ENCODE measurements at places on chromosomes 4 and X.

GRCh38 chr4:117801756-117802155 lies 232.5 kb upstream of the NDST3 start:
- no peak for DNase-seq

DNA sequence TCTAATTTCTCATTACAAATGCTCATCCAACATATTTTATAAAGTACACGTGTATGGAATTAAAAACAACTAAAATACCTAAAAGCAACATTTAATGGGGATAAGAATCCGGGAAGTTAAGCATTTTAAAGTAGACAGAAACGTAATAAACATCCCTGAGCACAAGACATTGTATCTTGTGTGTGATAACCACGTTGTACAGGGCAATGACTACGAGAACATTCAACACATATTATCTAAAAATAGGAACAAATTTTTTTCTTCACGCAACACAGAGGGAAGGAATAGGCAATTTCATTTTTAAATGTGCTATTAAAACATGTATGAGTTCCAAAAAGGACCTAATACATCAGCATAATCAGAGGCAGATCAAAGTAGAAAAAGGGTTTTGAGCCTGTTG lies 49.5 kb downstream of the AMMECR1 start:
- no peak for DNase-seq

DNA sequence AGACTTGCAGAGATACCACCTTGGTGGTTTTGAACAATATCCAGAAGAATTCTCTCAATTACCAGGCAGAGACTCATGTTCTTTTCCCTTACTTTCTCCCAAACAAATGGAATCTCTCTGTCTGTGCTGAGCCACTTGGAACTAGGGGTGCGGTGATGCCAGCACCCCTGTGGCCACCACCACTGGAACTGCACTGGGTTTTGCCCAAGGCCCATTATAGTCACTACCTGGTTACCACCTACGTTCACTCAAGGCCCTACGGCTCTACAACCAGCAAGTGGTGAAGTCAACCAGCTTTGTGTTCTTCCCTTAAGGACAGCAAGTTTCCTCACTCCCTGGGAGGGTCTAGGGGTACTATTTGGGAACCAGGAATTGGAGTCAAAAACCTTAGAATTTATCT lies 1183.7 kb downstream of the FSTL5 start:
- DNase-seq = no peak

DNA sequence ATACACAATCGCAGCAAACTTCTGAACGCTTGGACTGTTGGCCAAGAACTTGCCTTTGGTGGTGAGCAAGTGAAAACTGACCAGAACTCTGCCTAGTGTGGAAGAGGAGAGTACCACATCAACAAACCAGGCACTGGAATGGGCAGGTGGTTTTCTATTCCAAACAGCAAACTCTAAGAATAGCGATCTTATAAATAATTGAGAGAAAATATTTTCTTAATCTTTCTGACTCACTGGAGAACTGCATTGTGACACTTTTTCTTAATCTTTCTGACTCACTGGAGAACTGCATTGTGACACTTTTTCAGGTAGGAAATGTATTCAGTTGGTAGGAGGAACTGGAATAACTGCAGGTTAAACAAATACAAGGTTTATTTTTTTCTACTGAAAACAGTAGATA lies 57.0 kb upstream of the SORBS2 start:
- DNase-seq = no peak

- no peak for DNase-seq
Measured at GRCh38 chrX:150228431-150228830, 134.7 kb upstream of the MAMLD1 start.

GRCh38 chrX:39736216-39737211 lies 361.2 kb downstream of the BCOR start:
- DNase-seq = peak; percentile 24

GRCh38 chr4:11418610-11419009 lies 10.1 kb downstream of the HS3ST1 start:
- DNase-seq = no peak

DNA sequence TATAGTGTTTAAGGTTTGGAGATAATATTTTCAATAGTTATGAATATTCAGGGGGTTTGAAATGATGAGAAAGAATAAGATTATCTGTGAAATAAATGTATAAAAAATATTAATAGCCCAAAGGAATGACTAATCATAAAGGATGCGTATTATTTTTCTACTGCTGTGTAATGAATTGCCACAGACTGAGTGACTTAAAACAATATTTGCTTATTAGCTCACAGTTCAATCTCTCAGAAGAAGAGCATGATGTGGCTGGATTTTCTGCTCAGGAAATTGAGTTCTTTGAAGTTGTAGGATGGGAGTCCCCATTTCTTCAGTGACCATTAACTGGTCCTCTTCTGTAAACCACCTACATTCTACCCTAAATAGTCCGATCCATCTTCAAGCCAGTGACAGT lies 1680.8 kb upstream of the AGA start:
- DNase-seq = no peak

DNA sequence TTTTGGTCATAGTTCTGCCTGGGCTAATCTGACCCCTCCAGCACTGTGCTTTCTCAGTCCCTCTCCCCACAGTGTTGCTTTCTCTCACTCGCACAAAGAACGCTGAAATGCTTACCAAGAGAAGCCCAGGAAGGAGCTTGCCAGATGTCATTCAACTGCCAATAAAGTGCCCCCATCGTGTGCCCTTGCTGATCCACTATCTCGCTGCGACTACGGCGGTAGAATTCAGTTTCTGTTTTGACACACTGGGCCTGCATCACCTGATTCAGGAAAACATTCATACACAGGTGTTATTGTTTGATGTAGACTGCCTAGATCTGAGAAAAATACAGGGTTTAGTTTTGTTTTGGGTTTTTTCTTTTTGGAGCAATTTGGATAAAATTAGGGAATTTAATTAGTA lies 121.2 kb downstream of the MANBA start:
- no peak for DNase-seq

DNA sequence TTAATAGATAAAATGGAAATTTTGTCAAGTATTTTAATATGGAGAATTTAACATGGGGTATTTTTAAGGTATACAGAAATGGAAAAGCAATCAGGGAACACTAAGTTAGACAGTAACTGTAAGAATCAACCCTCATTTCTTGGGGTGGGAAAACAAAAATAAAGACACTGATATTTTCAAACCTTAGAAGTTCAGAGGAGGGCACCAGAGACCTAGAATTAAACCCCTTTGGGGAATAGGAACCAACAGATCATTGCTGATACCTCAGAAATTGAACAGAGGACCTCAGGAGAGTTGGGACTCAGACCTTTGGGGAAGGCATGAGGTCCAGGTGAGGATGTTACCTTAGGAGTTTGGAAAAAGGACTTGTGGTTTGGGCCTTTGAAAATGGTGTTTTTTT lies 435.6 kb downstream of the TMA16 start:
- DNase-seq = no peak

GRCh38 chrX:124228849-124229248 lies 103.6 kb upstream of the TEX13D start:
- no peak for DNase-seq

DNA sequence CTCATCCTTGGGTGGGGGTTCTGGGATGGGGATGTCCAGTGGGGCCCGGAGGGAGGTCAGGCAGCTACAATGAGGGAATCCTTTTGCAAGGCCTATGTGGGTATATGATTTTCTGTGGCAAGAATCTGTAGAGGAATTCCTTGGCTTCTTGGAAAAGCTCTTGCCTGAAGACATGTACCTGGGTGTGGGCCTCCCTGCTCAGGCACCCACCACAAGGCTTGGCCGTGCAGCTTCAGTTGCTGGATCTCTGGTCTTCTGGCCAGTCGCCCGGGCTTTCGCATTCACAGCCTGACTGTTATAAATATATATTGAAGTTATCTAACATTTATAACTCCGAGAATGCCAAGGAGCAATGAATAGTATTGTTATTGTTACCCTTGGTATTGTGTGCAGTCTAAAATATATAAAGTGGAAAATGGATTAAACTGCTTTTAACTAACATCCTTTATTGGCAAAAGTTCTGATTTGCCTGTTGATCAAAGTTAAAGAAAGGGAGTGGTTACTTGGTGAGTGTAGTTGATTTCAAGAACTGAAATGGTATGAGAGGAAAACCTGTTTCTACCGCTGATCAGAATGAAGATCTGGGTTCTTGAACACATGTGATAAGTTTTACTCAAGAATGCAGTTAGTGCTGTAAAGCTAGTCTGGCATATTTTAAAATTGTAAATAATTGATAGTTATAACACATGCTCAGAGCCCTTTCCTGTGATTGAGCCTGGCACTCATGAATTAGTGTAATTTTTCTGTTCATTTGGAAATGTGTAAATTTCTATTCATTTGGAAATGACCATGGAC lies 36.0 kb downstream of the PTTG2 start:
- no peak for DNase-seq

- no peak for DNase-seq
Measured at GRCh38 chr4:55561889-55562288, 15.2 kb upstream of the CLOCK start.

GRCh38 chr4:16055873-16056272 lies 27.9 kb downstream of the PROM1 start:
- no peak for DNase-seq

- DNase-seq = no peak
Measured at GRCh38 chr4:15013585-15013984, 11.3 kb downstream of the CPEB2 start.

DNA sequence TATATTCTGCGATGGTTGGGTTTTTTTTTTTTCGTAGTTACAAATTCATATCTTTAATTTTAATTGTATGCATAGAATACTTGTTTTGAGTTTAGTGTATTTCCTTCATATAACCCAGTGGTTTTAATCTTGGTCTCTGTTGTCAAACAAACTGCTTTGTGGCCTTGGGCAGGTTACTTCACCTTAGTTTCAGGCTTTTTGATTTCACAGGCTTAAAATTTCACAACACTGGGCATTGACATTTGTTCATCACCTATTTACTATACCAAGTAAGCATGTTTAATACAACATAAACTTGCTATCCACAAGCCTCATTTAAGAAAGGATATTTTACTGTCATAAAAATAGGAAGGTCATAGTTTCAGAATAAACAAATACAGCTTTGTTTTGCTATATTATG lies 14.7 kb downstream of the RAPGEF2 start:
- DNase-seq = no peak

DNA sequence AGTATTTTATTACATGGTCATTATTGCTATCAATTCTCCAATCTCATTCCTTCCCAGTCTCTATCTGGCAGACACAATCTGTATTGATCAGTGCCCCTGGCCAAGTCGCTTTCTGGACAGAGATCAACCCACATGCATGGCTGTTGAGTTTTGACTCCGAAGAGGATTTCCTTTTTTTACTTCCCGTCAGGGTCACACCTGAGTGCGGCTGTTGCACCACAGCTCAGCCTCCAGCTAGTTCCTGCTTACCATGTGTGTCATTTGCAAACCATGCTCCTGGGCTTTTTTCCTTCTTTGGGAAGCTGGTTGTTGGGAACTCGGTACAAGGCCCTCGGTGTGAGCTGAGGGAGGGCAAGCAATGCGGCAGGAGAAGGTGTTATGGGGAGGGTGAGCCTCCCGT lies 11.7 kb downstream of the MAGED2 start:
- no peak for DNase-seq

DNA sequence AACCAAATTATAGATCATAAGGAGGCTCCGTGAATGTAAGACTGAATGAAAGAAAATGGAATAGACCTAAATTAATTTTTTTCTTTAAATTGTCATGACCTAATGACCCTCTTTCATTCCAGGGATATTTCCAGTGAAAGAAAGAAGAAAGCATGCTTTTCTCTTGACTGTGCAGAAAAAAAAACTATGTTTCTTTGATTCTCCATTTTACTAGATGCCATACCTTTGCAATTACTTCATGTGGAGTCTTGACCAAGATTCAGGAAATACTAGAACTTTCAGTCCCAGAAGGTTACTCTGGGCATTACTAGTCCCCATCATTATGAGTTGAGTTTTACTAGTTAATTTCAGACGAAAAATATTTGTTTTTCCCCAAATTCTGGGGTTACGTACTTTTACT lies 6.4 kb upstream of the COMMD8 start:
- DNase-seq = no peak

Measured in RCC 7860 (cell line).